ENCODE measurements at places on chromosomes 7 and 10. TPM values are rescaled to one million over a fixed set of nuclear protein-coding genes. Genes with fewer than 3 reads are reported as not detected.

- H3K4me3 ChIP-seq = no peak overlapping the region
- H3K4me1 ChIP-seq = no peaks in the 10 kb centered on the region
- no peaks in the 10 kb centered on the region for H3K27me3 ChIP-seq
Measured at GRCh38 chr7:80444811-80445210, 67.1 kb downstream of the GNAT3 start.

ABCA13 gene
- total RNA-seq = not detected

GRCh38 chr10:31645786-31646185 is 282.8 kb downstream of the ARHGAP12 start:
- no peak overlapping the region for H3K27ac ChIP-seq
- H3K36me3 ChIP-seq = no peaks in the 10 kb centered on the region
- no peak for DNase-seq
- no peaks in the 10 kb centered on the region for H3K4me1 ChIP-seq
- no peaks in the 10 kb centered on the region for H3K27me3 ChIP-seq

DNA sequence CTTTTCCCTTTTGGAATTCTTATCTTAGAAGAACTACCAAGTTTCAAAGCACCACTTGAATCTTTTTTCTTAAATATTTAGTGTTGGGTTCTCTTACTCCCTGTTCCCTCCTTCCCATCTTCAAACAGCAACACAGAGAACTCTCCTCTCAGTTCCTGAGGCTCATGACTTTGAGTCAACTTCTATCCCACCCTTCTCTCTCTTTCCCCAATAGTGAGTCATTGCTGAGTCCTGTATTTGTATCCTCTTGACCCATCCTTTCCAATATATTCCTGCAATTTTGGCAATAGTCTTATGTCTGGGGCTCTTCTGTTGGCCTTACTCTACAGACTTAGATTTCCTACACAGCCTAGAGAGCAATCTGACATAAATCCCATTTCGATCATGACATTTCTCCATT is 20.8 kb upstream of the JCAD start:
- H3K27ac ChIP-seq = no peak overlapping the region
- no peak for DNase-seq
- no peaks in the 10 kb centered on the region for H3K36me3 ChIP-seq
- H3K27me3 ChIP-seq = peaks cover 7% of the 10 kb centered on the region
- H3K4me1 ChIP-seq = no peaks in the 10 kb centered on the region

TRIM73 gene
- 30.5 TPM for total RNA-seq

DNA sequence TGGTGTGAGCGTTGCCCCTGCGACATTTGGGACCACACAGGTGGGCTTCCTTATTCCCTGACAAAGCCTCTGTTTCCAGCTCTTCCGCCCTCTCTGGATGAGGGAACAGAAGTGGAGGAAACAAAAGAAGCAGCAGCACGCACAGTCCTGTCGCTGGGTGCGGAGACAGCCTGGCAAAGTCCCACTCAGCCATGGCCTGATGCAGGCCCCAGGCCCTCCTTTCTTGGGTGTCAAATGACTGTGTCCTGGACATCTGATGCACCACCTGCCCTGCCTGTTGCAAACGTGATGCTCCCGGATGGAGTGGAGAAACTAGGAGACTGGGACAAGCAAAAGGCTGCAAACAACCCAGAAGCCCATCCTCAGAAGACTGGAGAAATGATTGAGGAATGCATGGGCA is 20.7 kb downstream of the ZMIZ2 start:
- H3K4me1 ChIP-seq = peaks cover 41% of the 10 kb centered on the region
- DNase-seq = no peak
- H3K4me3 ChIP-seq = no peak overlapping the region
- H3K27me3 ChIP-seq = no peaks in the 10 kb centered on the region
- H3K36me3 ChIP-seq = peaks cover 31% of the 10 kb centered on the region

GRCh38 chr7:101510297-101510696 is 118.8 kb downstream of the MYL10 start:
- H3K27ac ChIP-seq = no peak overlapping the region
- no peaks in the 10 kb centered on the region for H3K27me3 ChIP-seq
- no peaks in the 10 kb centered on the region for H3K4me1 ChIP-seq
- H3K36me3 ChIP-seq = no peaks in the 10 kb centered on the region
- no peak for DNase-seq

HEPACAM2 gene
- 0.15 TPM for total RNA-seq

DNA sequence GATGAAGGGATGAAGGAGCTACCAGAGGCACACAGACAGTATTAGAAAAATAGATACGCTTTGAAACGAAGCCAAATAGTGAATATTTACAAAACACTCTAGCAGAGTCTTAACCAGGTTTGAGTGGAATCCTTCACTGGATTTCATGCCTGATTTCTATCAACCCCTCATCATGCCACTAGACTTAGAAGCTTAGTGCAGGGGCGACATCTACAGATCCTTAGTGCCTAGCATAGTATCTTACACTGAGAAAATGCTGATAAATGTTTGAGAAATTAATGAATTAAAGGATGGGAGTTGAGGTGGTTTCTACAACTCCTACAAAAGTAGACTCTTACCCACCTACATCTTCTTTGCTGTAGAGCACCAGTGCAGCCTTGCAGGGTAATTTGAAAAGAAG is 54.7 kb upstream of the CCNJ start:
- no peak overlapping the region for H3K27ac ChIP-seq
- no peaks in the 10 kb centered on the region for H3K4me1 ChIP-seq
- DNase-seq = no peak
- no peaks in the 10 kb centered on the region for H3K27me3 ChIP-seq
- H3K36me3 ChIP-seq = no peaks in the 10 kb centered on the region
- no peak overlapping the region for H3K4me3 ChIP-seq

GRCh38 chr7:42740408-42740807 is 171.5 kb downstream of the C7orf25 start:
- H3K4me1 ChIP-seq = no peaks in the 10 kb centered on the region
- DNase-seq = no peak
- no peaks in the 10 kb centered on the region for H3K36me3 ChIP-seq

CALHM1 gene
- total RNA-seq = not detected

DNA sequence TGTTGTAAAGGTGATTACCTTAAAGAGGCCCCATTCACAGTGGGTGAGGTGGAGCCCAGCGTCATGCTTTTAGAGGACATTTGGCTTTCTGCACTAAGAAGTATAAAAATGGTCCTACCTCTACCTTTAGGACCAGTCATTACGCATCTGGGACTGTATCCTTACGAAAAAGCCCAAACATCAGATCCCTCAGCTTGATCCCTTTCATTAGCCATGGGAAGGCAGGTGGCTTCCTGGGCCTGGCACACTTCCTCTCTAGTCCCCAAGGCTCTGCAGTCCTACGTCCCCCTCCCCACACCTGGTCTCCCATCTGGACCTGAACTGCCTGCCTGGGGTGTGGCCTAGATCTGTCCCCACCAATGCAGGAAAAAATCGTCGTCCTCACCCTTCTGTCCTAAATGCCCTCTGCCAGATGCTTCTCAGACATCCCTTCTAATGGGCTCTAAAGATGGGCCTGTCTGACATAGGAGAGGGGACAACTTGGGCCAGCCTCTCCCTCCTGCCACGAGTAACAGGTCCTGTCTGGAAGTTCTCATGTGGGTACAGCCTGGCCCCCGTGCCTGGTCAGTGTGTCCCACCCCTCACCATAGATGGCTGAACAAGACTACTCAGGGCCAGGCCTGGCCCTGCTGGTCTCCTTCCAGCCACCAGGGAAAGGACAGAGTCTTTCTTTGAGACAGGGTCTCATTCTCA is 11.8 kb upstream of the SLC18A3 start:
- no peak overlapping the region for H3K27ac ChIP-seq
- no peaks in the 10 kb centered on the region for H3K27me3 ChIP-seq
- no peak overlapping the region for H3K4me3 ChIP-seq
